H1 (cell line): ENCODE measurements at places on chromosomes 3 and 15.

- H3K4me1 ChIP-seq: peaks cover 4% of the 10 kb centered on the region
- 0 out of 2 replicates have a peak within 1 kb of the TSS, but pooled peaks have one; percentile 2 for H3K27ac ChIP-seq
- DNase-seq: no peak
- H3K36me3 ChIP-seq: no peaks in the 10 kb centered on the region
- no peaks in the 10 kb centered on the region for H3K27me3 ChIP-seq
- no peak within 1 kb of the TSS for H3K4me3 ChIP-seq
These were observed at the start of gene SLC9C1 for GRCh38 chr3:112293368-112294321. Gene SLC9C1, minus strand, starts transcription at chr3:112294216. Its CDS starts 7,425 bp downstream, at chr3:112286791.

- H3K27me3 ChIP-seq: no peaks in the 10 kb centered on the region
- peaks cover 3% of the 10 kb centered on the region for H3K4me1 ChIP-seq
- H3K4me3 ChIP-seq: no peak overlapping the region
- no peak for DNase-seq
- H3K27ac ChIP-seq: no peak overlapping the region
These were observed 241.9 kb upstream of the PEX5L start for GRCh38 chr3:180278583-180279188.

DNA sequence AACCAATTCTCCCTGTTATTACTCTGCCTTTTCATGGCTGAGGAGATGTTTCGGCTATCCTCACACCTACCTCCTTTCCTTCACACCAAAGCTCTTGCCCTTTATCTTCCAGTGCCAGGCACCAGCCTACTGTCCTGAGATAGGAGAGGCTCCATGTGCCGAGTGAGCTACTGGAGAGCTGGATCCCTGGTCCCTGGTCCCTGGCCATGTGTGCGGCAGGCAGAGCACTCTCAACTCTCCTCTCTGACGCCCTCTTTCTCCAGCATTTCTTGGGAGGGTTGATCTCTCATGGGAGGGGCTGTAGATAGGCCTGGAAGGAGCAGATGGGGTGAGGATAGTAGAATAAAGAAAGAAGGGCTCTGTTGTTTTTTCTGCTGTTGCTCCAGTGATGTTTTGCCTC lies 277.1 kb upstream of the UMPS start:
- no peak for DNase-seq
- no peak overlapping the region for H3K4me3 ChIP-seq
- H3K36me3 ChIP-seq: no peaks in the 10 kb centered on the region
- no peak overlapping the region for H3K27ac ChIP-seq

- no peak overlapping the region for H3K4me3 ChIP-seq
- no peaks in the 10 kb centered on the region for H3K4me1 ChIP-seq
- no peak for DNase-seq
- H3K27ac ChIP-seq: no peak overlapping the region
- H3K27me3 ChIP-seq: no peaks in the 10 kb centered on the region
- no peaks in the 10 kb centered on the region for H3K36me3 ChIP-seq
These were observed 32.9 kb downstream of the SNTN start for GRCh38 chr3:63685340-63685739.

DNA sequence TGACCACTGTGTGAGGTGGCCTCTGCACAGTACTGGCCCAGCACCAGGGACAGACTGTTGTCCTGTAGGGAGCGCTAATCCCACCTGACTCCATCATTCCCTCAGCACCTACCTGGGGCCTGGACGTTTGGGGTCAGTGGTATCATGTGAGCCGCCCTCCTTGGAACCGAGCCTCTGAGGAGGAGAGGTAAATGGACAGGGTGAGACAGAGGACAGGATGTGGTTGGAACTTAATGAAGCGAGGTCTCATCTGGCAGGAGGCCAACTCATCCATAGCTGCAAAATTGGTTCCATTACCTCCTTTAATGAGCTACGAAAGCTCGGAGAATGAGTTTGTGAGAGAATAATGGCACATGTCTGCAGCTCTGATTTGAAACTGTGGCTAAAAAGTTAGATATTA lies 13.9 kb downstream of the MAPKAPK3 start:
- H3K27ac ChIP-seq: no peak overlapping the region
- no peaks in the 10 kb centered on the region for H3K36me3 ChIP-seq
- H3K4me3 ChIP-seq: no peak overlapping the region
- H3K27me3 ChIP-seq: no peaks in the 10 kb centered on the region
- DNase-seq: no peak

DNA sequence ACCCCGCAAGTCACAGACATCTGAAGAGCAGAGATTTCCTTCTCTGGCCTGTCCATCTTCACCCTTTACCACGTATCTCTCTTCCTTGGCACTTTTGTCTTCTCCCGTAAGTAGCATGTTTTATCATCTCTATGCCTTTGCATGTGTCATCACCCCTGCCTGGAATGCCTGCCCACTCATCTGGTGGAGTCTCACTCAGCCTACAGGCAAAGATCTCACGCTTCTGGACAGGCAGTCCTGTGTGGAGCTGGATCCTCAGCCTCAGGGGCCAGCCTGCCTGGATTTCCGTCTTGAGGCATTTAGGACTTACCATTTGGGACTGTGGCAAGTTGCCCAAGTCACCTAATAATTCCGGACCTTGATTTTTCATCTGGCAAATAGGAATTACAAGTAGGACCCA lies 114.3 kb upstream of the CACNA2D3 start:
- no peak overlapping the region for H3K27ac ChIP-seq
- no peak for DNase-seq
- H3K4me3 ChIP-seq: no peak overlapping the region
- peaks cover 3% of the 10 kb centered on the region; the same call in 1 of the 2 replicates for H3K4me1 ChIP-seq
- no peaks in the 10 kb centered on the region for H3K27me3 ChIP-seq
- H3K36me3 ChIP-seq: no peaks in the 10 kb centered on the region

GRCh38 chr3:156071031-156071430 lies 49.3 kb upstream of the KCNAB1 start:
- no peaks in the 10 kb centered on the region for H3K4me1 ChIP-seq
- no peak overlapping the region for H3K27ac ChIP-seq
- no peak for DNase-seq
- no peaks in the 10 kb centered on the region for H3K36me3 ChIP-seq

- H3K36me3 ChIP-seq: no peaks in the 10 kb centered on the region
- no peak overlapping the region for H3K4me3 ChIP-seq
- H3K27me3 ChIP-seq: no peaks in the 10 kb centered on the region
- H3K4me1 ChIP-seq: no peaks in the 10 kb centered on the region; the same call in none of the 2 replicates
These were observed 2.9 kb downstream of the ABHD5 start for GRCh38 chr3:43693594-43693993.

GRCh38 chr15:39108021-39108420 lies 472.9 kb upstream of the THBS1 start:
- DNase-seq: no peak
- no peaks in the 10 kb centered on the region for H3K36me3 ChIP-seq
- no peaks in the 10 kb centered on the region for H3K4me1 ChIP-seq
- H3K27me3 ChIP-seq: no peaks in the 10 kb centered on the region
- H3K27ac ChIP-seq: no peak overlapping the region

DNA sequence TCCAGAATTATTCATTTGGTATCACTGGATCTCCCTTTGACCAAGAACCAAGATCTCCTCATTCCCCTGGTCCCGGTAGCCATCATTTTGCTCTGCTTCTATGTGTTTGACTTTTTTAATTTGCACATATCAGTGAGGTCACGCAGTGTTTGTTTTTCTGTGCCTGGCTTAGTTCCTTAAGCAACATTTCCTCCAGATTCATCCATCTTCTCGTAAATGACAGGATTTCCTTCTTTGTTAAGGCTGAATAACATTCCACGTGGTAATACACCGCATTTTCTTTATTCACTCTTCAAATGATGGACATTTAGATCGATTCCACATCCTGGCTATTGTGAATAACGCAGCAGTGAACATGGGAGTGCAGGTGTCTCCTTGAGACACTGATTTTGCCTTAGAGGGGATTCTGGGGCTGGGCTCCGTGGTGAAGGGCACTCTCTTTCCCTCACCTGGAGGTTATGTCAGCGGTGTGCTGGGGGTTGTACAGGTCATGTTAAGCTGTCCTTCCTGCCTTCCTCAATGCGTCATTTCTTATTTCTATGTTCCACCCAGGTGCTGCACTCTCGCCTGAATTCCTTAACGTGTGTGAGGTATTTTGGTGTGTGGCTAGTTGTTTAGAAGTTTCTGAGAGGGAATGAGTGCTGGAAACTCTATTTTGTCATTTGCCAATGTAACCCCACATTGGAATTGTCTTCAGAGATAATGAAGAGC lies 212.2 kb downstream of the LPP start:
- no peak for DNase-seq
- no peaks in the 10 kb centered on the region for H3K36me3 ChIP-seq
- no peak overlapping the region for H3K4me3 ChIP-seq
- no peak overlapping the region for H3K27ac ChIP-seq

DNA sequence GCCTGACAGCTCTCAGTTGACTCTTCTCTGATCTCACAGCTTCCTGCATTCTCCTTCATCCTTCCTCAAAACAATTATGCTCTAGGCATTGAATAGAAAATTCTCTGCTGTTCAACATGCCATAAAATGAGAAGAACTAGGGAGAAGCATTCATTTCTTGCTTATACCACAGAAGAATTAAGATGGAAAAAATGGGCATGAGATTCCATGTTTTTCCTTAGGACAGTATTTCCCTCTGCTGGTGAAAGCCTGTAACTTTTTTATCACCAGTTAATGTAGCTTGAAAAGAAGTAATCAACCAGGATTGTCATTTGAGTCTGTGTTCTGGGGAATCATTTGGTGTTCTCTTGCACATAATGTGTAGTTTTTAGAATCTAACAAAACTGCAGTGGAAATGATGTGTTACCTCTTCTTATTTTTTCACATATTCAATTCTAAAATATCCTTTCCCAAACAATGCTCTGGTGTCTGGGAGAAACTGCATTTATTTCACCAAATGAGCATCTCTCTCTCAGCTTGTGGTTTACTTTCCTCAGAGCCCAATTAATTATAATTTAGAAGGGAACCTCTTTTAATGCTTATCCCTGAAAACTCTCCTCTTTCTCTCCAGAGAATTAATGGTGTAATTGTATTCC lies 92.8 kb upstream of the DCBLD2 start:
- DNase-seq: no peak
- no peak overlapping the region for H3K27ac ChIP-seq
- no peaks in the 10 kb centered on the region for H3K36me3 ChIP-seq
- H3K4me1 ChIP-seq: no peaks in the 10 kb centered on the region
- H3K27me3 ChIP-seq: no peaks in the 10 kb centered on the region

GRCh38 chr3:128329491-128330213 lies 137.0 kb downstream of the DNAJB8 start:
- no peaks in the 10 kb centered on the region for H3K27me3 ChIP-seq
- no peak overlapping the region for H3K4me3 ChIP-seq
- no peaks in the 10 kb centered on the region; the same call in 1 of the 2 replicates for H3K4me1 ChIP-seq

GRCh38 chr15:85785887-85786780 lies 8.6 kb downstream of the KLHL25 start:
- no peak overlapping the region for H3K27ac ChIP-seq
- peaks cover 21% of the 10 kb centered on the region for H3K4me1 ChIP-seq
- no peak overlapping the region for H3K4me3 ChIP-seq
- no peaks in the 10 kb centered on the region for H3K36me3 ChIP-seq
- no peaks in the 10 kb centered on the region for H3K27me3 ChIP-seq
- DNase-seq: no peak

- DNase-seq: no peak
- no peaks in the 10 kb centered on the region for H3K36me3 ChIP-seq
- no peaks in the 10 kb centered on the region for H3K4me1 ChIP-seq
- H3K27me3 ChIP-seq: no peaks in the 10 kb centered on the region
- no peak overlapping the region for H3K4me3 ChIP-seq
These were observed 62.0 kb upstream of the ACP3 start for GRCh38 chr3:132255041-132255745.

DNA sequence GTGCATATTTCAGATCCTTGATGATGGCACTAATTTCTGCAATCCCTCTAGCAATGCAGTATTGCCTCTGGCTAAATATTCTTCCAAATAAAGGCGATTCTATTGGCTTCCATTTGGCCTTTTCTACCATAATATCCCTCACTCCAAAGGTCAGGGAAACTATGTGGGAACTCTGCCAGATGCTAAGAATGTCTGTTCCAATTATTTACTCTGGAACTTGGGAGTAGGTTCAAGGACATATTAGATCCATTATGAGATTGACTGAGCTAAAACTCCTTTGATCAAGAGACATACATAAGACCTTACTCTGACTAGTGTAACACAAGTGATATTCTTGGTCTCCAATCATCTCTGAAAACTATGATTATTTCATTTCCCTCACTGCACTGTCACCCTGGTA lies 674.5 kb upstream of the NECTIN3 start:
- H3K4me3 ChIP-seq: no peak overlapping the region
- H3K36me3 ChIP-seq: no peaks in the 10 kb centered on the region
- H3K27ac ChIP-seq: no peak overlapping the region
- H3K4me1 ChIP-seq: no peaks in the 10 kb centered on the region

GRCh38 chr3:21274079-21274571 lies 476.9 kb downstream of the ZNF385D start:
- H3K4me3 ChIP-seq: no peak overlapping the region
- H3K27me3 ChIP-seq: no peaks in the 10 kb centered on the region
- DNase-seq: no peak
- no peak overlapping the region for H3K27ac ChIP-seq
- H3K36me3 ChIP-seq: no peaks in the 10 kb centered on the region

DNA sequence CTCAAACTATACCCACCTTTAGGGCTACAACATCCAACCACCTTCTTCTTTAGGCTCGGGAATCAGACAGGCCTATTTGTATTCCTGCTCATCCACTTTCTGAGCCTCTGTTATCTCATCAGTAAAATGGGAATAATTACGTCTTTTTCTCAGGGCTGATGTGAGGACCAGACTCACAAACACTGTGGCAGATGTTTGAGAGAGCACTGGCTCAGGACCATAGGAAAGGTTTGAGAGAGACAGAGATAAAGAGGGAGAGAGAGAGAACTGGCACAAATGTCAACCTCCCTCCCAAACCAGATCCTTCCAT lies 4.8 kb upstream of the DAPK2 start:
- no peak overlapping the region for H3K27ac ChIP-seq
- DNase-seq: no peak
- peaks cover 14% of the 10 kb centered on the region for H3K27me3 ChIP-seq
- H3K36me3 ChIP-seq: no peaks in the 10 kb centered on the region
- no peak overlapping the region for H3K4me3 ChIP-seq
- peaks cover 10% of the 10 kb centered on the region; the same call in 1 of the 2 replicates for H3K4me1 ChIP-seq

- H3K36me3 ChIP-seq: no peaks in the 10 kb centered on the region
- no peak for DNase-seq
- peaks cover 4% of the 10 kb centered on the region; the same call in 1 of the 2 replicates for H3K4me1 ChIP-seq
- H3K4me3 ChIP-seq: peak overlapping the region; percentile 18; the same call in 1 of the 2 replicates
These were observed 1.3 kb upstream of the RBP1 start for GRCh38 chr3:139540651-139541531.

DNA sequence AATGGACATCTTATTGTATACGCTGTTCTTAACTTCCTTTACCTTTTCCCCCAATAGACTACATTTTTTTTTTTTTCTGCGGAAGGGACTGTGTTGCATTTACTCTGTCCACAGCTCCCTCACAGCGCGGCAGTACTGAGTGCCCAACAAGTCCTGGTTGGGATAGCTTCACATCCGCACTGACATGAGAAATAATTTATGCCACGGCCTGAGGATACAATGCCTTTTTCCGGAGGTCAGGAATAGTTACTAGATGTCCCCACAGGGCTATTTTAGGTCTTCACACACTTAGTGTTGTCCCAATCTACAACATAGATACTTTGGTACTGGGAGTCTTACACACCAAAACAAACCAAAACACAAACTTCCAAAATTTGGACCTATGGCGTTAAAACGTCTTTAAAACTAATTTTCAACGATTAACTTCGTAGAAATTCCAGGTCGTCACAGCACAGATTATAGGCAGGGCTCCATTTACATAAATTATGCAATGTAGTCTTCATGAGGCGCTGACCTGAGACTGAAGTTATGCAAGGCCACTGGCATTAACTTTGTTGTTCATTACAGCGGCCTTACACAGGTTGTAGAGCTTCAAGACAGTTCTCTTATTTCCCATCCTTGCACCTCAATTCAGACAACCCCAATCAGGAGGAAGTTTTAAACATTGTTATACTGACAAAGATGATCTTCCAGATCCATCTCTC lies 989 bp upstream of the PPIB start:
- no peak for DNase-seq
- peaks cover 11% of the 10 kb centered on the region for H3K36me3 ChIP-seq
- H3K27ac ChIP-seq: no peak overlapping the region
- peak overlapping the region; percentile 19; the same call in 1 of the 2 replicates for H3K4me3 ChIP-seq
- peaks cover 6% of the 10 kb centered on the region for H3K4me1 ChIP-seq
